Testis (tissue), 5 donors: ENCODE measurements at places on chromosomes 11 and 22. TPM values are rescaled to one million over a fixed set of nuclear protein-coding genes. Genes with fewer than 3 reads are reported as not detected.

RAC2 gene
- total RNA-seq = 10.7 TPM

GRCh38 chr11:128242451-128242850, 344.9 kb downstream of the ETS1 start:
- DNase-seq = no peak

DNA sequence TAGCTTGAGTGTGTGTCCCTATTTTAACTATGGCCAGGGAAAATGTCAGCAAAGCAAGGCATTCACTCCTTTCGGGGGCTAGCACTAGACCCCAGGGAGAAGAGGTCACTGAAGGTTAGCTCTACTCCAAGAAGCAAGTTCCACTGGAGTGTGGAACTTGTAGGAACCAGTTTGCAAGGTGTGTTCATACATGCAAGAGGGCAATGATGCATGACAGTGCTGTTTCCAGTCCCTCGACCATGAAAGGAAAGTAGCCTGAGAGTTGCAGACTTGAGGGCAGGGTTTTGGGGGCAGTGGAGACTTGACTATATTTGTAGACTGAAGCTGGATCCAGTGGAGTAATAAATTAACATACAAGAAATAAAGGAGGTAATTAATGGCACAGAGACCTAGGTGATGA, 21.6 kb upstream of the SLC36A4 start:
- DNase-seq = no peak

- DNase-seq = no peak
Measured at GRCh38 chr22:18075101-18075719, 2.6 kb upstream of the PEX26 start.

- DNase-seq = no peak
Measured at GRCh38 chr11:15864026-15864805, 492.1 kb downstream of the SOX6 start.
